NCI-H187 (cell line): ENCODE measurements at places on chromosomes 2 and 18.

DNA sequence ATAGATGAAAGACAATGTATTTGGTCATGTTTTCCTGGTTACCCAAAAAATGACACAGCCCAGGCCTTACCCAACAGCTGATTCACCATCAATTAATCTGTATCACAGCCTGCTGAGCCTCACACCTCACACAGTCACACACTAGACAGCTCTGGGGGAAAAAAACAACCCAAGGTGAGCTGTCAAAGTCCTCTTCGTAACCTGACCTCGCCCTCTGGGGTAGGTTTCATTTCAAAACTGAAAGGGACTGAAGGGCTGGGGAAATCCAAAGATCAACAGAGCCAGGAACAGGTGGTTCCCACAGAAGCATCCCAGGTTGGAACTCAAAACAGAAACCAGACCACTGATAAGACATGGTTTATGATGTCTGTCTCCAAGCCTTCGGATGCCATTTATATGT is 18.2 kb upstream of the PCBP1 start:
- DNase-seq: no peak

DNA sequence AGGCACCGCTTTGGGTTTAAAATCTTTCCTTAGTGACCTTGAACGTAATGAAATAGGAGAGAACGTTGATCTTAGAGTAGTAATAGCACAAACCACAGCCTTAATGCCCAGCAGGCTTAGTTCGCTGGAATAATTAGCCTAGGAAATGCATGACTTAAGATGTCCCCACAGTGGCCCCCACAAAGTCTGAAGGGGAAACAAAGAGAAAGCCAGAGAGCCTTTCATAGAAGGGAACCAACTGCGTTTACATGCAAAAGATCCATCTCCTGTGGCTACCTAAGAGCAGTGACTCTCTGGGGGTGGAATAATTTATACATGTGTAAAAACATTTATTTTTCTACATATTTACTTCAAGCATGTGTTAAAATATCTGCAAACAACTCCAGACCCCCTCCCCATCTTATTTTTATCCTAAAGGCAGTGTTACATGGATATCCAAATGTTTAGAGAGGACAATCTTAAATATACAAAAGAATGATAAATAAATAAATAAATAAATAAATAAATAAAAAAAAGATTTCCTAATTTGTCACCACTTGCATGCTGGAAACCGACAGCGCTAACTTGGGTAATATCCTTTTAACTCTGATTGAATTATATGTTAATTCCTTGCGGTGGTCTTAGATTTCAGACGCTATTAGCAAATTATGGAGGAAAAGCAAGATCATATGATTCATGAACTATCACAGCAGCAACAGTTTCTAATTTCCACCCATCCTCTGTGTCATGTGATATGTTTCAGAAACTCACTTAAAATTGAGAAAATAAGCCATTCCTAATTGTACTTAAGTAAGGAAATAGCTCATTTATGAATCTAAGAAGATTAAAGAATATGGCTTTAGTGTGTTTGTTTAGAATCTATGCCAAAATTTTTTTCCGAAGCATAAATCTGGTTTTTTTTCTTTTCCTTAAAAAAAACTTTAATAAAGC is 23.4 kb upstream of the CYP1B1 start:
- DNase-seq: no peak

GRCh38 chr2:86781363-86781762 is 9.3 kb downstream of the CD8A start:
- no peak for DNase-seq

- DNase-seq: no peak
Measured at GRCh38 chr2:5690718-5691220, 1.4 kb upstream of the SOX11 start.

DNA sequence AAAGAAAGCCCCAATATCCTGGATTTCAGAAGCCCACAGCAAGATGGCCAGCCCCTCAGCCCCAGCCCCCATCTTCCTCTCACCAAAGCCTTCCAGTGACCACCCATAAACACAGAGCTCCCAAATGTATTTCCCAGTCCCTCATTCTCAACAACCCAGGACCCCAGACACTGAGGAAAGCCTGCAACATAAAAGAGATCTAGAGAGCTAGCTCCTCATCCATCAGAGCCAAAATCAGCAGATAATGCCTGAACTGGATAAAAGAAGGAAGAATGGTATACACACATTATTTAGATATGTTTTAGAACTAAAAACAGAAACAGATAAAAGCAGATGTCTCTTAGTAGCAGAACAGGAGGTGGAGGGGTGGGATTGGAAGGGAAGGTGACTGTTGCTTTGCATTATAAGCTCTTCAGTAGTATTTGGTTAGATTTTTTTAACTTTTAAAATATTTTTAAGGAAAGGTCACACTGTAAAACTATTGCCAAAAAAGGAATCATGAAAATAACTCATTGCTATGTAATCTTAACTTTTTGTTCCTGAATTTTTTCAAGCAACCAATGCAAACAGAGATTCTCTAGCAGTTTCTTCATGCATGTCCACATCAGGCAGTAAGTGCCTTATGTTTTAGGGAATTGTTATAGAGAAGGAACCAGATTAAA is 144.2 kb upstream of the PKDCC start:
- no peak for DNase-seq

GRCh38 chr2:79453918-79454317 is 58.9 kb upstream of the CTNNA2 start:
- no peak for DNase-seq

DNA sequence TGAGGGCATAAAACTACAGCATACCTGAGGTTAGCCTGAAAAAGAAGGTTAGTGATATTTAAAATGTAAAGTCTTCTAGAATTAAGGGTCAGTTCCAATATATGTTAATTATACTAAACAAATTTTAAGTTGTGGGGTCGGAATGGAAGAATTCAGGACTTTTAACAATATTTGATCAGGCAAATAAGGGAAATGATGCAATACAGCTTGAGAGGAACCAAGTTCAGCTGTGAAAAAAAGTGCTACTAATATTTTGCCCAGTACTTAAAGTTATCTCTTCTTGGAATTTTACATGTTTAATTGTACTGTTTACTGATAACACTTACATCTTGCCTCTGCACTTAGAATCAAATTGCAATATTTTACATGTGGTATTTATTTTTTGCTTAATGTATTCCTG is 345.5 kb upstream of the CWC22 start:
- DNase-seq: no peak

- no peak for DNase-seq
Measured at GRCh38 chr2:236636714-236637470, 67.3 kb downstream of the ACKR3 start.

GRCh38 chr18:8831112-8831511 is 125.8 kb downstream of the MTCL1 start:
- DNase-seq: no peak

DNA sequence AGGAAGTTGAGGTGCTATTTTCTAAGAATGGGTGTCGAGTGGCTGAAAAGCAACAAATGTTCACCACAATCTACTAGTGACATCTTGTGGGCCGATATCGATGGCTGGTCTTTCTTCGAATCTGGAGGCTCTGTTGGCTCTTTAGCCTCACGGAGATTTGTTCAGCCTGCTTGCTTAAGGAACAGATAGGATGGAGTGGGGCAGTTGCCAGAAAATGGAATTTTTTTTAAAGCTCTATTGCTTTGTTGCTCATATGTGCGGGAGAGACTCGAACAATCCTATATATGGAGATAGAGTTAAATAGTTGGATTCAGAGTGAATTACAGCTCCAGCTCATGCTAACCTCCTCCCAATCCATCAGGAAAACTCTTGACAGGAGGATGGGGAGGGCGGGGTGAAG is 70.9 kb upstream of the LYPD6B start:
- no peak for DNase-seq

GRCh38 chr18:12774982-12775381 is 72.1 kb downstream of the PSMG2 start:
- no peak for DNase-seq

DNA sequence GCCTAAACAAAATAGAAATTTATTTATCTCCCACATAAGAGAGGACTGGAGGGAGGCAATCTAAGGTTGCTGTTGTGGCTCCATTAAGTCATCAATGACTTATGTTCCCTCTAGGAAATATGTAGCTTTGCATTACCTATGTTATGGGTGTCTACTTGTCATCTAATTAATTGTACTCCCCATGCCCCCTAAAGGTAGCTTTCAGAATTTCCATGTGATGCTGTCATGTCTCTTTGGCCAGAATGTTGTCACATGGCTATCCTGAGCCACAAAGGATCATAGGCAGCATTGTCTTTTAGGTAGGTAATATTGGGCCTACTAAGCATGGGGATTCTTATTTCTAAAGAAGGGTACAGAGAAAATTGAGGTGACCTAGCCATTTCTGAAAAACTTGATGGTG is 935.6 kb upstream of the FANCL start:
- no peak for DNase-seq

DNA sequence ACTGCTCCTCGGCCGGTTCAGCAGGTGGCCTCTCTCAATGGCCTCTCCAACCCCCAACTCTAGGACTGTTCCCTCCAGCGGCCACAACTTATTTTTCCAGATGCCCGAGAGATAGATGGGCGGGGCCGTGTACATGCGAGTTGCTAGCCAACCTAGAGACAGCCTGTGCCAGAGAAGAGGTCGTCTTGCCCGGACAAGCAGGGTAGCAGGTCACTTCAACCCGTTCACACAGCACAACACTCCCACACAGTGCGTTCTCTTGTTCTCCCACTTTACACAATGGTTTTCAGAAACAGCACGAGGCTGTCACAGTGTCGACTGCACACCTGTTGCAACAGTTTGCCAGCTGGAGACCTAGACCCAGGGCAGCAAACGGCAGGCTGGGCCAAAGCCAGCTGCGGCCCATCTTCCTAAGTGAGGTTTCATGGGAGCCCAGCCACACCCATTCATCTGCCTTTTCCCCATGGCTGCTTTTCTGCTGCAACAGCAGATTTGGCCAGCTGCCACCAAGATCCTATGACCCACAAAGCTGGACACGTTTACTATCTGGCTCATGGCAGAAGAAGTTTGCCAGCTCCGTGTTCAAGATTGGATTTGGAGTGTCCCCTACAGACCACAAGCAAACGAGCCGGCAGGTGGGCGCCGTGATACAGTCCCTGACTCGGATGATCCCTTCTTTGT is 7.3 kb upstream of the PRLH start:
- peak; percentile 23 for DNase-seq
